ENCODE measurements at places on chromosomes 3 and 15. TPM values are rescaled to one million over a fixed set of nuclear protein-coding genes. Genes with fewer than 3 reads are reported as not detected.

DNA sequence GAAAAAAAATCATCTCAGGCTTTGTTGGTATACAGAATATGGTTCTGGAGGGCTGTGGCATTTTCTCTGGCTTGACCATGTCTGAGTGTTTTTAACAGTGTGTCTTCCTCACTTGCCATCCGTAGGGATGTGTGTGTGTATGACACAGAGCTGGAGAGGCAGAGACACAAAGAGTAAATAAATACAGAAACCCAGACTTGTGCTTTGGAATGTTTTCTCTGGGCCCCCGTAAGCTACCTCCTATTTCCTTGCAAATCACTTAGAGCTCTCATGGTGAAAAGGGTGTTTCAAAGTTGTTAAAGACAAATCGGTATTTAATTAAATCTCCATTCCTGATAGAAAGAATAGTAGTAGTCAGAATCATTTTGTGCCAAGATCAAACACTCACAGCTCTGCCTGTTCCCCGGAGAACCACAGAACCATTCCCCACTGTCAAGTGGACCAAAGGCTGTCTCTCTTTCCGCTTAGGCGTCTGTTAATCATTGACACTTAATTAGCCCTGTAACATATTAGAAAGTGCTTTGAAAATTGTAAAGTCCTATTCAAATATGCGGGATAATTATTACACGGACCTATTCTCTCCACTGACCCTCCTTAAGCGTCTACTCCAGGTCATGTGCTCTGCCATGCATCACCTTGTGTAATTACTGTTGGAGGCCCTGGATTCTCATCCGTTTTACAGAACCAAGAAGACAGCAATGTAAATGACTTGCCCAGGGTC, 313.6 kb upstream of the TLE3 start:
- no peak for DNase-seq

The CATSPER2 gene
- 1.2 TPM for total RNA-seq

- DNase-seq, result no peak
Observed at GRCh38 chr3:53035825-53036619, 9.9 kb downstream of the SFMBT1 start.

GRCh38 chr15:54722342-54722986, 474.3 kb downstream of the RSL24D1 start:
- DNase-seq, result no peak

- DNase-seq, result peak; percentile 85
Observed at GRCh38 chr15:31254431-31255175, 72.0 kb upstream of the KLF13 start.

DNA sequence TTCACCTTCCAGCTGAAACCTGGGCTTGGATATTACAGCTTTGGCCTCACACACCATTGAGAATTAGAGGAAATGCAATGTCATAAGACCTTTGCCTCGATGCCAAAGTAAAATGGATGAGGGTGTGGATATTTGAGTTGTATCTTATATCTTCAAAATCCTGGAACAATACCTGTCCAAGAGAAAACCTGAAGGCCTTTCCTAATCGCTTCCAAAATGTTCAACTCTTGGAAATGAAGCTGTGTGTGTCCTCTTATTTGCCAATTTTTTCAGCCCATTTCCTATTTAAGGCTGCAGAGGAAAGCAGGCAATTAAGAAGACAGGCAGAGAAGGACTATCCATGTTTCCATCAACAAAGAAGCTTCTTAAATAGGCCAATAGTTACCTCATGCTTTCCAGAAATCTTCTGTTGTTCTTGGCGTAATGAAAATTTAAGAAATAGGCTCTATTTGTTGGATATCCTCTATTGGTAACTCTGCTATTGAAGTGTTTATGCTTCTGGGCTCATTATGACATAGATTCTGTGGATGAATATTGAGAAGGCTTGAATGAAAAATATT, 99.5 kb upstream of the ZBTB20 start:
- no peak for DNase-seq

DNA sequence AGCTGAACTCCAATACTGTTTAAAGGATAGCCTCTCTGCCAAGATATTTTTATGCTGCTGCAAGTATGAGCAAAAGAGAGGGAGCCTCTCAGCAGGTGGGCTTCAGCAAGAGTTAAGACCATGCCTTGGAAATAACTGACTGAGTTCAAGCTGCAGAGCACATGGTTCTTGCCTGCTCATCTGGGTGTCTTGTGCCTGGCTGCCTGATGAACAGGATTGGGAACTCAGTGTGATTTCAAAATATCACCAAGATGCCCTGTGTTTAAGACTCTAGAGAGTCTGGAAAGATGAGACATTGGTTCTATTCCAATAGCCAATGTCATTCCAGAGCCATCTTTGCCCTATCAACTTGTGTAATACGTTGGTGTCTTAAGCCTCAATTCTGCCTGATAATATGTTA, 147.5 kb upstream of the VEPH1 start:
- no peak for DNase-seq

- no peak for DNase-seq
Observed at GRCh38 chr15:80607287-80607980, 87.7 kb upstream of the ABHD17C start.

The MAGEL2 gene
- 0.60 TPM for total RNA-seq

DNA sequence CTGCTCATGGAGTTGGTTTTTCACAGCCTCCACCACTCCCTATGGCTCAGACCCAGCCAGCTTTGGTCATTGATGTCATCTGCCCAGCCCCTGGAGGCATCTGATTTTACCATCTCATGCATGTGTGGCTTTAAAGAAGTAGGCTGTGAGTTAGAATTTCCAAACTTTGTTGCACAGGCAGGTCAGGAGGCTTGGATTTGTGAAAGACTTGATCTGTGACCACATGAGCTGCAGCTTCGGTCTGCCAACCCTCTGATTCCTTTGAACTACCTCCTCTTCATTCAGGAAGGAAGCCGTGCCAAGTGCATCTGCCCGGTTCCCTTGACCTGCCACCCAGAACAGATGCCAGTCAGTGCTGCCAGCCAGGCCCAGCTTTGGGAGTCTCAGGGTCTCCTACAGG, 9.2 kb downstream of the CTXND1 start:
- DNase-seq, result no peak

- DNase-seq, result no peak
Observed at GRCh38 chr3:118945834-118946233, 88.8 kb downstream of the IGSF11 start.

The CD86 gene
- total RNA-seq, result 10.2 TPM

The NAA80 gene
- 24.3 TPM for total RNA-seq

- DNase-seq, result no peak
Observed at GRCh38 chr15:42107473-42107872, 13.1 kb upstream of the PLA2G4D start.

DNA sequence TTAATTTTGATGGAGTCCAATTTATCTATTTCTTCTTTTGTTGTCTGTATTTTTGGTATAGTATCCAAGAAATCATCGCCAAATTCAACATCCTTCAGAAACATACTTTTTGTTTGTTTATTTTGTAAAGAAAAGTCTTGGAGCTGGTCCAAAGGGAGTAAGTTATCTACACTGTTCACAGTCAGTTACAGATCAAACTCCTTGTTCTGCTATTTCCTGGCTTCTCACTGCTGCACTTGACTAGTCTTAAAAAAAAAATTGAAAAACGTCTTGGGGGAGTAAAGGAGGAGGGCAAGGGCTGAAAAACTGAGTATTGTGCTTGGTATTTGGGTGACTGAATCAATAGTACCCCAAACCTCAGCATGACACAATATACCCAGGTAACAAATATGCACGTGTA, 105.6 kb downstream of the NFKBIZ start:
- DNase-seq, result no peak

- no peak for DNase-seq
Observed at GRCh38 chr15:69538379-69538778, 85.8 kb downstream of the RPLP1 start.

DNA sequence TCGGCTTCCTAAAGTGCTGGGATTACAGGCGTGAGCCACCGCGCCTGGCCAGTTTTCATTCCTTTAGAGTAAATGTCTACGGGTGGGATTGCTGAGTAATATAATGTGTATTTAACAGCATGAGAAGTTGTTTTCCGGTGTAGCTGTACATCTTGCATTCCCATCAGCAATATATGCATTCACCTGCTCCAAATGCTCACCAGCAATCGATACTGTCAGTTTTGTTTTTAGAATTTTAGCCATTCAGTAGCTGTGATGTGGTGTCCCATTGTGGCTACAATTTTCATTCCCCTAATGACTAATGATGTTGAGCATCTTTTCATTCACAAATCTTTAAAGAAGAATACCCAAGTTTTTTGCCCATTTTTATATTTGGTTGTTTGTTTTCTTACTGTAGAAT, 134.8 kb upstream of the RGMA start:
- DNase-seq, result no peak

The PHLDB2 gene
- total RNA-seq, result 85.2 TPM
